ENCODE measurements at places on chromosomes 1 and 21. TPM values are rescaled to one million over a fixed set of nuclear protein-coding genes. Genes with fewer than 3 reads are reported as not detected.

The DDR2 gene
- 243 TPM for total RNA-seq

DNA sequence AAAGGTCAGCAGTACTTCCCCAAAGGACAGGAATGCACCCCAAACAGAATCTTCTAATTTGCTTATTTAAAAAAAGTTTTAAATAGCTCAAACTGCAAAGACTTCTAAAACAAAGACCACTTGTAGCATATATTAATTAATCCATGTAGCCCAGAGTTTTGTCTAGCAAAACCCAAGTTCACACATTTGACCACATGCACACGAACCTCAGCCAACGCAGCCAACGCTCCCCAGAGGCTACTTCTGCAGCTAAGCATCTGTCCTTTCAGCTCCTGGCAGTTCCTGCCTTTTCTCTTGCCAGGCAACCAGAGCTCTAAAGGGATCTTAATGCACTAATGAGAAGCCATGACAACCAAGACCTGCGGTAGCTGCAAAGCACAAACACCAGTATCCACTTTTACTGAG is 89.6 kb downstream of the RERE start:
- DNase-seq, result no peak
- H3K36me3 ChIP-seq, result no peaks in the 10 kb centered on the region
- no peak overlapping the region for H3K27ac ChIP-seq
- H3K4me3 ChIP-seq, result no peak overlapping the region
- no peaks in the 10 kb centered on the region for H3K27me3 ChIP-seq

DNA sequence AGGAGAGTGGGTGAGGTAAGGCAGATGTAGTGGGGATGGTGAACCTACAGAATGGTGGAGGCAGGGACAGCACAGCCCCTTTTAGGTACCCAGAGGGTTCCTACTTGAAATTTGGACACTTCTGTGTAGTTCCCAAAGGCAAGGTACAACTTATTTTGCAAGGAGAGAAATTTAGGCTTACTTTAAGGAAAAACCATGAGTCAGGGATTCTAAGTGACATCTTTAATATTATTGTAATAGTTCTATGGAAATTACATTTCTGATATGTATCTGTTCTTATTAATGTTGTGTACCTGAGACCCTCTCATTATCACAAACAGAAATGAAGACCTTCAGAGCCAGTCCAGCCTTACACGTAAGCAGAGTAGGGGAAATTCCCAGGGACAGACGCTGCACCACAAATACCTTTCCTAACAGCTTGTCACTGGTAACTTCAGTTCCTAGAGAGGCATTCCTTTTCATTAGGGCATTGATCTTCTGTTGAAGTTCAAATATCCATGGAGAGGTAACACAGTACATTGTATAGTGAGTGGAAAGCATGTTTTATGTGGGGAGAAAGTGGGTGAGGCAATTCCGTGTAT is 7.9 kb downstream of the DYRK3 start:
- H3K27me3 ChIP-seq, result no peaks in the 10 kb centered on the region
- H3K36me3 ChIP-seq, result peaks cover 3% of the 10 kb centered on the region
- H3K4me3 ChIP-seq, result no peak overlapping the region

DNA sequence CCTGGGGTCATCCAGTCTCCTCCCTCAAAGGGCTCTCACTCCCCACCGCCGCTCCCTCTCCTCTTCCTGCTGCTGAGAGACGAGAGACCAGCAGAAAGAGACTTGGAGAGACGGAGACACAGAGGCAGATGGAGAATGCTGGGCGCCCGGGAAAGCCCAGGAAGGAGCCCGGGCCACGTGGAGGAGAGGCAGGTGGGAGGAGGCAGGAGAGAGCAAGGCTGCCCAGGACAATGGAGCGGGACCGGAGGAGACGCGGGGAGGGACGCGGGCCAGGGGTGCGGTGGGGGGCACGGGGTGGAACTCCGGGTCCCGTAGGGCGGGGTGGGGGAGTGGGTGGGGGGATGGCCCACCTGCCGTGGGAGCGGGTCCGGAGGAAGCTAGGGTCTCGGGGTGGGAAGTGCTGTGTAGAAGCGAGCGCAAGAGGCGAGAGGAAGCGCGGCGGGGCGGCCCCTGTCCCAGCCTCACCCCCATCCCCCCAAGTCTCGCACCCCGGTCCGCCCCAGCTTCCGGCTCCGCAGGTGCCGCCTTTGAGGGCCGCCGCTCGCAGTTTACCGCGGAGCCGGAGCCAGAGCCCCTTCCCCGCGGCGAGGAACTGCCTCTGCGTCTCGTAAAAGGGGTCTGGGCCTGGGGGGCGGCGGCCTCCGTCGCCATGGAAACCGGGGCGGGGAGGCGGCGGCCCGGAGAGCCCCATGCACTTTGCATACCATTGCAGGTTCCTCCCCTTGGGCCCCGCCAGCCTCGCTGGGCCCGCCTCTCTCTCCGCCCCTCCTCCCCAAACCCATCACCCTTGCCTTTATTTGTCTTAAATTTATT is 11.7 kb upstream of the EPHA2 start:
- no peak for DNase-seq
- H3K4me3 ChIP-seq, result no peak overlapping the region
- H3K27me3 ChIP-seq, result no peaks in the 10 kb centered on the region
- H3K4me1 ChIP-seq, result peaks cover 7% of the 10 kb centered on the region
- no peaks in the 10 kb centered on the region for H3K36me3 ChIP-seq

The SEC16B gene
- total RNA-seq, result 4.3 TPM

GRCh38 chr1:32242341-32242851 is 4.6 kb upstream of the FAM167B start:
- H3K4me3 ChIP-seq, result no peak overlapping the region
- DNase-seq, result no peak
- peak overlapping the region; percentile 46 for H3K27ac ChIP-seq
- no peaks in the 10 kb centered on the region for H3K27me3 ChIP-seq
- no peaks in the 10 kb centered on the region for H3K36me3 ChIP-seq

DNA sequence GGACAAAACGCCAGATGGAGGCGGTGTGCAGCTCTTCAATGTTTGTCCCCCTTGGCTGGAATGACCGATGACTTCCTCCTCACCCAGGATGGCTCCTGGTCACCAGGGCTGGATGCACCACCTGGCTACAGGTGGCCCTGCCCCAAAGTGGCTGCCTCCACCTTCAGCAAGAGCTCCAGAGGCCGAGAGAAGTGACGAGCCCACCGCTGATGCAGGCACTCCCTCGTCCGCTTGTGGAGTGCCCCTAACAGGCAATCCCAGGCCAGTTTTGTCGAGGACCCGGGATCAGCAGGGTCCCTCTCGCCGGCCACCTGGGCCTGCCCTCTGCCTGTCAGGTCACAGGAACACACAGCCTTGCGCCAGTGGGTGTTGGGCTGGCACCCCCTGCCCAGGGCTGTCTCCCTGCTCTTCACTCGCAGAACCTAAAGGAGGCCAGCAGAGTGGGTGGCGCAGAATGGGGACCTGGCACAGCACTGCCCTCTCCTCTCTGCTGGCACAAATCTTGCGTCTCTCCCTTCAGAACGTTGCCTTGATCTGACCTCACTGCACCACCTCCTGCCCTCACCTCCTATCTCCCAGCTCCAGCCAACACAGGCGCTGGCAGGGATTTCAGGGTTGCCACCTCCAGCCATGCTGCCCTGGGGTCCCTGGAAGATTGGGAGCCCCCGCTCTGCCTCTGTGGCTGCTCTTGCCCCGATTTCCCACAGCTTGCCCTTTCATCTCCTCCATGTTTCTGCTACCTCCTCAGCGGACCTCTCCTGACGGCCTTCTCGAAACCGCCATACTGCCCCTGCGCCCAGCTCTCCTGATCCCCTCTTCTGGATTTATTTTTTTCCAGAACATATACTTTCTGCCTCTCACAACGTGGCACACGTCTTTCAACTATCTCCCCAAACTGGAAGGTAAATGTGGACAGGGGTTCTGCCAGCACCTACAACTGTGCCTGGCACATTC is 38.6 kb downstream of the SLC45A1 start:
- no peak overlapping the region for H3K4me3 ChIP-seq
- no peaks in the 10 kb centered on the region for H3K36me3 ChIP-seq
- H3K27ac ChIP-seq, result no peak overlapping the region
- H3K27me3 ChIP-seq, result no peaks in the 10 kb centered on the region
- DNase-seq, result no peak

DNA sequence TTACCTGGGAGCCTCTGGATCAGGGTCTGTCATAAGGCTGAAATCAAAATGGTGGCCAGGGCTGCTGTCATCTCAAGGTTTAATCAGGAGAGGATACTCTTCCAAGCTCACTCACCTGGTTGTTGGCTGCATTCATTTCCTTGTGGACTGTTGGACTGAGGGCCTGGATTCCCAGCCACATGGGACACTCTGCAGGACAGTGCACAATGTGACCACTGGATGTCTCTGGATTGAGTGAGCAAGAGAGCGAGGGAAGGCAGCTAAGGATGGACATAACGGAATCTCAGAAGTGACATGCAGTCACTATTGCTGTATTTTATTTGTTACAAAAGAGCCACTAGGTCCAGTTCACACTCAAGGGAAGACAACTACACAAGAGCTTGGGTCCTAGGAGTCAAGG is 229.1 kb downstream of the S1PR1 start:
- H3K4me1 ChIP-seq, result no peaks in the 10 kb centered on the region
- H3K27me3 ChIP-seq, result no peaks in the 10 kb centered on the region
- H3K36me3 ChIP-seq, result no peaks in the 10 kb centered on the region

The MYOG gene
- total RNA-seq, result not detected

The CFHR5 gene
- total RNA-seq, result not detected

The ESPN gene
- 8.3 TPM for total RNA-seq

The HMCN1 gene
- 5.0 TPM for total RNA-seq

DNA sequence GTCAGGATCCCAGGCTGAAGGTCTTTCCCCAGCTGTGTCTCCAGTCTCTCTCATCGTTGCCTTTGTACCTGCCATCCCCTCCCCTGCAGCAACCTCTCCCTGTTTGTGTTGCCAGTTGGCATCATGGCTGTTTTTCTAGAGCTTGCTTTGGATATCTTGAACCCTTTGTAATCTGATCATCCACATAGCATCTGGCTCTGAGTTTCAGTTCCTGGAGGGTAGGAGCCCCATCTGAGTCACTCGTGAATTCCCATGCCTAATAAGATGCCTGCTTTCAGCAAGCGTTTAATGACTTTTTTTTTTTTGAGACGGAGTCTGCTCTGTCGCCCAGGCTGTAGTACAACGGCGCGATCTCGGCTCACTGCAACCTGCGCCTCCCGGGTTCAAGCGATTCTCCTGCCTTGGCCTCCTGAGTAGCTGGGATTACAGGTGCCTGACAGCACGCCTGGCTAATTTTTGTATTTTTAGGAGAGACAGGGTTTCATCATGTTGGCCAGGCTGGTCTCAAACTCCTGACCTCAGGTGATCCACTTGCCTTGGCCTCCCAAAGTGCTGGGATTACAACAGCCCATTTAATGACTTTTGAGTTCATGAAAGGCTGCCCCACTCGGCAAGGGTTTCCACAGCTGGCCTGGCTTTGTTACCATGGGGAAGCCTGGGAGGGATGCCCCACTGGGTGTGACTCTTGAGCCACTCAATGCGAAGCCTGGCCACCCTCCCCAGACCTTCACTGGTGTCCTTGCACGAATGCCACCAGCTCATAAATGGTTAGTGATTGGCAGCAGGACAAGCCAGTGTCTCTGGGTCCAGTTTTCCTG is 11.9 kb downstream of the ALPL start:
- H3K27me3 ChIP-seq, result no peaks in the 10 kb centered on the region
- H3K4me3 ChIP-seq, result no peak overlapping the region
- DNase-seq, result no peak
- H3K4me1 ChIP-seq, result no peaks in the 10 kb centered on the region
